ENCODE measurements at places on chromosomes 11 and 22.
A peak's percentile ranks its signal among the peaks of the same experiment; 100 is the strongest.

- DNase-seq: peak; percentile 44
These were observed 3.4 kb downstream of the TIMM10 start for GRCh38 chr11:57527056-57527631.

DNA sequence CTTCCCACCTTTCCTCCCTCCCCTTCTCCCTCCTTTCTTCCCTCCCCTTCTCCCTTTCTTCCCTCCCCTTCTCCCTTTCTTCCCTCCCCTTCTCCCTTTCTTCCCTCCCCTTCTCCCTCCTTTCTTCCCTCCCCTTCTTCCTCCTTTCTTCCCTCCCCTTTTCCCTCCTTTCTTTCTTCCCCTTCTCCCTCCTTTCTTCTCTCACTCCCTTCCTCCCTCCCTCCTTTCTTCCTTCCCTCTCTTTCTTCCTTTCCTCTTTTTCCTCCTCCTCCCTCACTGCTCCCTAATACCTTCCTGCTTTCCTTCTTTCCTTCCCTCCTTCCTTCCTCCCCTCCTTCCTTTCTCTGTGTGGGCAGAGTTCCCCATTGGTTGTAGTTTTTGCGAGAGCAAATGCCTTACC, 76.1 kb downstream of the PGR start:
- DNase-seq: no peak

DNA sequence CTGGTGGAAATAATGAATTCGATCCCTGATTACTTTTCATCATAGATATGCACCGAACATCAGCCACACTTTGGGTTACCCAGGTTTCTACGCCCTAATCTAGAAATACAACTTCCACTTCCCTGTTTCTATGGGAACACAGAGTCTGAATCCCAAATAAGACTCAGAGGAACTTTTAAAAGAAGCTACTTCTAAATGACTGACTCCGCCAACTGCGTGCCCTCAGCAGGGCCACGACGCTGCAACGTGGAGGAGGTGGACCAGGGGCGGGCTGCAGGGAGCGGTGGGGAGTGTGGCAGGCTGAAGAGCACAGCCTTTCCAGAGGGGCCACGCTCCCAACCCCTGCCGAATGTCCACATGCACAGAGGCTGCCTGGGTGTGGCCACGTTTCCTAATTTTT, 304.0 kb downstream of the SHANK2 start:
- DNase-seq: no peak

GRCh38 chr22:26952451-26953011, 295.1 kb downstream of the MIAT start:
- DNase-seq: no peak

DNA sequence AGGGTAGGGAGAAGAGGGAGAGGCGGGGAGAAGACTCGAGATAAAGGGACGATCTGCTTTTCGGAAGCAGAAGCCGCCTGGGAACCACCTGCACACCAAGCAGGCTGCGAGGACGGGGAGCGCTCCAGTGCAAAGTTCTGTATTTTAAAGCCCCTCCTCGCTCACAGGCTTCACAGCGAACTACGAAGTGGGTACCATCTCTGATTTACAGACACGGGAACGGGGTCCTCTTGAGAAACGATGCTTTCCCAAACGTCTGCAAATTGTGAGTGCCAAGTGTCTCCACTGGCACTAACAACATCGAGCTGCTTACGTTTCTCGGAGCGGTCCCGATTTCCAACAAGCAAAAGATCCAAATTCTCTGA, 700 bp upstream of the STX3 start:
- peak; percentile 50 for DNase-seq

DNA sequence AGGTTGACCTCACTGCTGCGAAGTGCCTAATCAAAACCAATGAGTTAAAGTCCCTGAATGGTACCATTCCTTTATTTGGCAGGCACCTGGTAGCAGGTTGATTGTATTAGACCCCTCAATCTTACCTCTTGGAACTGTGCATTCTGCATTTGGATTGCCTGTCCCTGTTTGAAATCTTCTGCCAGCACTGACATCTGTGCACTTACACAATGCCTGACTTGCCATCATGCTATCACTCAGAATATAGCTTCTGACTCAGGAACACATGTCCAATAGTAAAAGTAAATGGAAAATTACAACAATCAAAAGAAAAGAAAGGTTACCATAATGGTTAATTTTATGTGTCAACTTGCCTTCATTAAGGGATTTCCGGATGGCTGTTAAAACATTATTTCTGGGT, 366.0 kb upstream of the PDGFD start:
- DNase-seq: no peak

- no peak for DNase-seq
These were observed 26.1 kb downstream of the BRD1 start for GRCh38 chr22:49801391-49802060.

DNA sequence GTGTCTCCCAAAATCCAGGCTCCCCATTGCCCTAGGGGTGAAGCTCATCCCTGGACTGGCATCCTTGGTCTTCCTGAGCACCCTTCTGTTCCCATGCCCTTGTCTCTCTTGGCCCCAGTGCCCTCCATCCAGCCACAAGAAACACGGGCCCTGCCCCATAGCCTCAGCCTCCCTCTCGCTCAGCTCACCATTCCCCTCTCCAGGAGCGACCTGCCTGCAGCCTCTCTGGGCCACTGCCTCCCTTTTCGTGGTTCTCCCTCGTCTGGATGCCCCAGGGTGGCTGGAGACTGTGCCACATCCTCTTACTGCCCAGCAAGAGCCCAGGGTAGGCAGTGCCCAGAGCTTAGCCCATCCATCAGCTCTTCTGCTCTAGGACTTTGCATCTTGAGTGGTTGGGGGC, 532.1 kb downstream of the TBC1D22A start:
- DNase-seq: no peak

- no peak for DNase-seq
These were observed 567.4 kb upstream of the CNTN5 start for GRCh38 chr11:98453378-98453777.

DNA sequence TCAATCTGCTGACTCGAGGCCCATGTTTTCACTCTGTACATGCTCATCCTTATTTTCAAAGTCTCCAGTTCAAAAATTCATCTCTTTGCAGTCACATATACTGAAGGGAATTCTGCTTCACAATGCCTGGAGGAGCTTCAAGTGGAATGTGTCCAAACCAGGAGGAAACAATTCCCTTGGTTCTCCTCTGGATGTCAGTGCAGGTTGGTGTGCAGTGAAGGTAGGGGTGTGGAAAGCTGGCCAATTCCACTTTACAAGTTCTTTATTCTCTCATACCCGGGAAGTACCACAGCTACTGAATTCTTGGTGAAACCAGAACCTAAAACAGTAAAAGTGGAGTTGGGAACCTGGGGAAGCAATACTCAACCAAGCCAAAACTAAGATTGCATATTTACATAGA, 57.3 kb downstream of the BDNF start:
- no peak for DNase-seq

DNA sequence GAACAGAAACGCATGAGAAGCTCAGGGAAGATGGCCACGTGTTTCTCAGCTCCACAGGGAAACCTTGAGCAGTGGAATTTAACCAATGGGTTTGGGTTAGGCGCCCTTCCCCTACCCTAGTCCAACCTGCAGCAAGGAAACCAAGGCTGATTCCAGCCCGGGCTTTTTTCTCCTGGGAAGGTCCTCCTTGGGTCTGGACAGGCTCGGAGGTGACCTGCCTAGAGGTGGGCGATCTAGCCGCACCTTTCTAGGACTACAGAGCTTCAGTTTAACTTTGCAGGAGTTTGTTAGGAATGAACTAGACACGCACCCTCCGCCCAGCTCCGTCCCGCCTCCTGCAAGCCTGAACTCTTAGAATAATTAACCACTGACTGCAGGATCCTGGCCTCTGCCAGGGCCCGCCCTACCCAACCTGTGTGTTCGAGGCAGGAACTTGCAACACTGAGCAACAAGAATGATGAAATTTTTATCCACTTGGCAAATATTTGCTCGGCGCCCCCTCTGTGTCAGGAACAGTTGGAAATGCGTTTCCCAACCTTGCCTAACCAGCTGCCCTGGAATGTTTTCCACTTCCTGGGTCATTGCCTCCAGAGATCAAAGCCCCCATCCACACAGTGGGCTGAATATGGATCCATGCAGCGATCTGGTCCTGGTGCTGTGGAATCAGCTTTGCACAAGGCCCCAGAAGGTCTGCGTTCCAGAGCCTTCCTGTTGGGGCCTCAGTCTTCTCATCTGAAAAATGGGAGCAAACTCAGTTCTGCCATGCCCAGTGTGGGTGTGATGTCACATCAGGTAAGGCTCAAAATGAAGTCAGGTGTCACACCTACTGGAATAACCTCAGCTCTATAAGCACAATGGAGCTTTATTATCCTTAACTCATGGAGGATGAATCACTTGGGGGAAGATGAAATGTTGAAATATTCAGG, 13.3 kb downstream of the MPST start:
- no peak for DNase-seq

GRCh38 chr11:125063429-125064043, 431 bp downstream of the SLC37A2 start:
- DNase-seq: peak; percentile 29

DNA sequence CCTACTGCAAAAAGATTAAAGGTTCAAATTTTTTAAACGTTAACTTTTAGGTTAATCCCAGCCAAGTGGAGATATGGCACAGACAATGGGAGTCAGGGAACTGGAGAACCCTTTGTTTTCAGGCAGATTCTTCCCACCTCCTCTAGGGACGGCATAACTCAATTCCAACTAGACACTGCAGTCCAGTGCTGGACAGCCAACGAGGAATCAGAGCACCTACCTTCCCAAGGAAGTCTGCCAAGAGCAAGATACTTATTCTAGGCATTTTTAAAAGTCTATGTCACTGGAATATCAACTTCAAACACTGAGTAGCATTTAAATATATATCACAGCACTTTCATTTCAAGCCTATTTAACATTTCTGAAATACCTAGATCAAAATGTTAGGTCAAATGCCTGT, 7.3 kb downstream of the CADM1 start:
- DNase-seq: no peak

DNA sequence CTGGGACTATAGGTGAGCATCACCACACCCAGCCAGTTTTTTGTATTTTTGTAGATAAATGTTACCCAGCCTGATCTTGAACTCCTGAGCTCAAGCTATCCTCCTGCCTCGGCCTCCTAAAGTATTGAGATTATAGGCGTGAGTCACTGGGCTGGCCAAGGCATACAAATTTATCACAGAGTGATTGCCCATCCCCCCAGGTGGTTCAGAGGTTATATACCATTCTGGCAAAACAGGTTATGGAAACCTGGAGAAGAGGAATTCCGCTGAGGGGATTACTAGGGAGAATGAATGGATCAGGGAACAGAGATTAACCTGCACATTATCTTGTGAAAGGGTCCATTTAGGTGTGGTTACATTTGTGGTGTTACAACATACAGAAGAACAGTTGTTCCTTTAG, 8.1 kb downstream of the ATG13 start:
- no peak for DNase-seq

GRCh38 chr22:37403267-37403960, 23.9 kb downstream of the ELFN2 start:
- no peak for DNase-seq

GRCh38 chr22:19044381-19044780, 77.8 kb downstream of the DGCR2 start:
- no peak for DNase-seq

- no peak for DNase-seq
These were observed 77.0 kb downstream of the RPL27A start for GRCh38 chr11:8759634-8760033.

DNA sequence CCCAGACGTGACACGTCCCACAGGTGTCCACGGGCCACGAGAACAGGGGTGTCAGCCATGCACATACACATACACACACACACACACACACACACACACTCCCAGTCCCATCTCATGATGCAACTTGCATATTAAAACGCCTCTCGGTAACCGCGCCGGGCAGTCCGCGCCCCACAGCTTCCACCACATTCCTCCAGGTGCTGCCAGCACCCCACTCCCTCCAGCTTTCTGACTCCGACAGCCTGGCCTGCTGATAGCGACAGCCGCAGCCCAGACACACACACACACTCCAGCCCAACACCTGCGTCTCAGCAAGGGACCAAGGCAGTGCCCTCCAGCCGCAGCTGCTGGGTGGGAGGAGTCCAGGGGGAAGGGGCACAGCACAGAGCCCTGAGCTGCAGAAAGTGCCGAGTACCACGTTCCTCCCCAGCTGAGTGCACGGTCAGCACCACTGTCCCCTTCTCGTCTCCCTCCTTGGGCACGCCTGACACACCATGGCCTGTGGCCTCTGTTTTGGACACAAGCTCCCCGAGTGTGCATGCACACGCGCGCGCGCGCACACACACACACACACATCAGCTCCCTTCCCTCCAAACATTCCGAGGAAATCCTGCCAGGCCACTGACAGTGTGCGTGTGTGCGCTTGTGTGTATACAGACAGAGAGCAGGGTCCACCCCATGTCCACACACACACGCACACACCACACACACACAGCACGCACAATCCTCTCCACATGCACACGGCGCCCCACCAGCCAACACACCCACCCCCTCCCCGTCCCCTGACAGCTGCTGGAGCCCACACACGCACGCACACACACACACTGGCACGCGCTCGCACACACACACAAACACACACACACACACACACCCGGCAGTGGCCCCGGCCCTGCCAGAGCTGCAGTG, 1.2 kb downstream of the ELFN2 start:
- DNase-seq: no peak

DNA sequence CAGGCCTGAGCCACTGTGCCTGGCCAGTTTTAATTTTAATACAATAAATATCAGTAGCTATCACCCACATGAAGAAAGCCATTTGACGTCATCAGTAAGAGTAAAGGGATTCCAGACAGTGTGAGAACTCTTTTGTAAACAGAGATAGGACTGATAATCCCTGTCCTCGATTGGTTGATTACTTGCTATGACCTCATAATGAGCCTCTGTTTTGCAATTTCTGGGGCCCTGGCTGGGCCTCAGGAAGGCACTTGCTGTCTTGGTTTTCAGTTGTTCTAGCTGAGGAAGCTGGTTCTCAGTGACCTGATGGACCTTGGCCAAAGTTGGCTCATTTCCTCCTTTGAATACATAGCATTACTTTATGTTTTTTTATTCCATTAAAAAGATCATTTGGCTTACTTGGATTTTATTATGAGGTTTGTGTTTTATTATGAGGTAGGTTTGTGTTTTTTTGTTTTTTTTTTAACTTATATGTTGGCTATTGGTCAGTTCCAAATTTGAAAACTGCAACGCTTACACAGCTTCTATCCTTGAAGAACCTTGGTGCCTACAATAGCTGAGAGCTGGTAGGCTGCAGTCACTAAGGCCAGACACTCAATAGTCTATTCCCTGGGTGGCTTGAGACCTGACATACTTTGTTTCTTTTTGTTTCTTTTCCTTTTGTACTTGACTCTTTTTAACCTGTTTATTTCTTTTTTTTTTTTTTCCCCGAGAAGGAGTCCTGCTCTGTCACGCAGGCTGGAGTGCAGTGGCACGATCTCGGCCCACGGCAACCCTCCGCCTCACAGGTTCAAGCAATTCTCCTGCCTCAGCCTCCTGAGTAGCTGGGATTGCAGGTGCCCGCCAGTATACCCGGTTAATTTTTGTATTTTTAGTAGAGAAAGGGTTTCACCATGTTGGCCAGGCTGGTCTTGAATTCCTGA, 20.0 kb downstream of the MARK2 start:
- peak; percentile 81 for DNase-seq

GRCh38 chr11:78654866-78655265, 80.2 kb upstream of the NARS2 start:
- DNase-seq: no peak

- no peak for DNase-seq
These were observed 397.1 kb downstream of the TENM4 start for GRCh38 chr11:79043726-79044125.
